K562 (cell line): ENCODE measurements at places on chromosomes 1 and 21. TPM values are rescaled to one million over a fixed set of nuclear protein-coding genes. Genes with fewer than 3 reads are reported as not detected.

Gene SERTAD4
- total RNA-seq: not detected in 2 replicates

Gene ANGPTL3
- not detected in 2 replicates for total RNA-seq

Gene AADACL3
- not detected in 2 replicates for total RNA-seq

Gene CD164L2
- total RNA-seq: 0.49 and 0.72 TPM in 2 replicates

Gene MX2
- 0.95 and 1.0 TPM in 2 replicates for total RNA-seq

Gene SDHC
- total RNA-seq: 161 and 178 TPM in 2 replicates

Gene C1QTNF12
- 2.2 and 3.7 TPM in 2 replicates for total RNA-seq
